ENCODE measurements at places on chromosomes 11 and 22.
A peak's percentile ranks its signal among the peaks of the same experiment; 100 is the strongest.

DNA sequence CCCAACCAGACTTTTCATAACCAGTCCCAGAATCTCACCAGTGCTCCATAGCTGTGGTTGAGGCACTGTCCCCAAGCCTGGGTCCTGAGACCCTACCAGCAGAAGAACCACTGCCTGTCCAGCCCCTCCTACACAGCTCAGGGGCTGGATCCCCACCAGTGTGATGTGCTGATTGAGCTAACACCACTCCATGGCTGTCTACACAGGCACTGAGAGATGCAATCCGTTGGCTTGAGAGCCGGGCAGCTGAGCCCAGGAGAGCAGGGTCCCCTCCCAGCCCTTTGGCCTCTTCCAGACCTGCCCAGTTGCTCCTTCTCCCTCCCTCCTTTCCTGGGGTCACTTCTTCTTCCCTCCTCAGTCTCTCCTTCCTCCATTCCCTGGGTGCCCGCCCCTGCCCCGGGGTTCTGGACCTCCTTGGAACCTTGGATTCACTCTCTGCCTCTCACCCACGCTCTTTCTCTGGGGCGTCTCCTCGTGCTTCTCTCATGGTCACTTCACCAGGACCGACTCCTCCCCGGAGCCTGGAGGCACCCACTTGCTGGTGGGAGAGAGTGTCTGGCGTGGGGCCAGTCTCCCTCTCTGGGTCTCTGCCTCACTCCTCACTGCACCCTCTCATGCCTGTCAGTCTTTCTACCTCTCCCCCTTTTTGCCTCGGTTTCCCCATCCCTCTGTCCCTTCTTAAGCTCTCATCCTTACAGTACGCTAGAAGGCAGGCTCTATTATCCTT lies 706 bp upstream of the SCYL1 start:
- no peak for DNase-seq

DNA sequence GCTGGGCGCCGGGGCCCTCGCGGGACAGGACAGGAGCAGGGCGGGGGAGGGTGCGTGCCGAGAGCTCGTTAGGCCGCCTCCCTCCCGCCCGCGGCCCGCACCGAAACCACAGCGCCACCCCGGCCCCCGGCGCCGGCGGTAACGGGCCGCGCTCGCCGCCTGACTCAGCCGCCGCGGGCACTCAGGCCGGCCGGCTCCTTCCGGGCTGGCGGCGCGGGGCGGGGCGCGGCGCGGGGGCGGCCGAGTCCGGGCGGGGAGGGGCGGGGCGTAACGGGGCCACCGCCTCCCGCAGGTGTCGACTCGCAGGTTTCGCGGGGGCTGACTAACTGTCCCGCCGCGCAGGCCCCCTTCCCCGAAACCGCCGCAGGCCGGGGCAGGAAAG lies at the start of gene AP5B1:
Gene AP5B1 (minus strand): TSS at position 207 of the 382 bp plus-strand sequence. CDS start 385 bp downstream, outside the sequence.
- DNase-seq: peak; percentile 63

DNA sequence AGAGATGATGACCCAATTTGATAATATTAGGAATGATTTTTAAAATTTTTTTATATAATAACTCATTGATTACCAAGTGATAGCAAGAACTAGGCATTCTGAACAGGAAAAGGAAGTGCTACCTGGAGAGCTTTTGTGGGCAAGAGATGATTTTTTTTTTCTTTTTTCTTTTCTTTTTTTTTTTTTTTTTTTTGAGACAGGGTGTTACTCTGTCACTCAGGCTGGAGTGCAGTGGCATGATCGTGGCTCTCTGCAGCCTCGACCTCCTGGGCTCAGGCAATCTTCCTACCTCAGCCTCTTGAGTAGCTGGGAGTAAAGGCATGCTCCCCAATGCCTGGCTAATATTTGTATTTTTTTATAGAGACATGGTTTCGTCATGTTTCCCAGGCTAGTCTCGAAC lies 40.4 kb downstream of the TNRC6B start:
- DNase-seq: no peak

GRCh38 chr22:49534386-49534785 lies 293.3 kb downstream of the BRD1 start:
- DNase-seq: no peak

GRCh38 chr11:289712-290620 lies 1.0 kb downstream of the PGGHG start:
- DNase-seq: no peak

DNA sequence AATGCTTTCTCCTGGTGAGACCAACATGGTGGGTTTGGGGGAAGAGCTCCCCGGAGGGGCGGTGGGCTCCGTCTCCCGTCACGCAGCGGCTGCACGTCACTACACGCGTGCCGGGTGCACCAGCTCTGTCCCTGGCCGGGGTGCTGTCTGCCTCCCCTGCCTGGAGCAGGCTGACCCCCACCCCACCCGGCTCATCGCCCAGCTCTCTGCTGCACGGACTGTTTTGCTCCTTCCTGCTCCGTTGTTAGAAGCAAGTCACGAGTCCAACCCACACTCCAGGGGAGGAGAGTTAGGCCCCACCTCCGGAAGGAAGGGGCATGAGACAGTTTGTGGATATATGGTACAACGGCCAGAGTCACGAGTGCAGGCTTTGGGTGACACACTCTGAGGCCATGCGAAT lies 364.9 kb downstream of the BRD1 start:
- no peak for DNase-seq

- DNase-seq: no peak
These were observed 161.0 kb upstream of the NARS2 start for GRCh38 chr11:78735711-78736110.

GRCh38 chr11:2928605-2929530 lies at the start of gene PHLDA2:
Gene PHLDA2, minus strand, starts transcription at chr11:2929420. Its CDS starts 56 bp downstream, at chr11:2929364.
- peak; percentile 27 for DNase-seq

GRCh38 chr11:78868563-78868962 lies 293.9 kb upstream of the NARS2 start:
- no peak for DNase-seq

DNA sequence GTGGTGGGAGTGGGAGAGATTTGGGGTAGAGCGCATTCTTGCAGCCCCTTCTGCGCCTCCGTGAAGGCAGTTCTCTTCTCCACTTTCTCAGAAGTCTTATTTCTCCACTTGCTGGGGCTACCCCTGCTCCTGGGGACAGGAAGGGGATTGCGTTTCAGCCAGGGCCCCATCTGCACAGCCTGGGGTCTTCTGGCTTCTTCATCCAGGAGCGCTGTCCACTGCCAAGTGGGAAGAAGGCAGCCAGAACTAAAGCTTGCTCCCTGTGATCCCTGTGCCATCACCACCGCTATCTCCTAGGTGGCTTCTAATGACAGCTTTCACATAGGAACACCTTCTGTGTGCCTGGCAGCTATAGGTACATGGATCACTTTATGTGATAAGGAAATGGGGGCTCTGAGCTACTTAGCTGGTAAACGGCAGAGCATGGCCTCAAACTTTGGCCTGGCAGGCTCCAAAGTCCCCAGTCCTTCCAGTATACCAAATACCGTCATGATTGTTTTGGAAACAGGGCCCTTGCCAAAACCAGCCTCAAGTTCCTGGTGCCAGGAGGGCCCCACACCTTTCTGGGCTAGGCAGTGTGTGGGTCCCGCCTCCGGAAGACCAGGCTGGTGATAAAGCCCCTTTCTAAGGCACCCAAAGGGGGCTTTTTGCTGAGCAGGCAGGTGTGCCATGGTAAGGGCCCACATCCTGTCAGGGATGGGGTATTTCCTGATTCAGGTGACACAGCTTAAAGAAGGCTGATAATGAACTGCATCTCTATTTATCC lies 60.4 kb upstream of the PAX6 start:
- DNase-seq: no peak

DNA sequence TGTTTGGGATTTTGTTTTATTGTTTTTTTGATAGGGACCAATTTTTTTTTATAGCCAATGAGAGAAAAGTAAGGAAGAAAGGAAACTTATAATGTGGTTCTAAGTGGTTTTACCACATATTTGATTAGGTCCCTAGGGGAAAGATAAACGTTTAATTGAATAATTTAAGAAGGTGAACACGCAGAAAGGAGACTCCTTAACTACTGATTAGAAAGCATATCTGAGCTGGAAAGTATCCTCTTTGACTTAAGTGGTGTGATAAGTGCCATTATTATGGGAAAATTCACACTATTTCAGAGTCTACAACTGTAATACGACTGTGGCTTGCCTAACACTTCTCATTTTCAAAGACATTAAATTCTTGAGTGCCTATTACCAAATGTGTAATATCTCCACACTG lies 106.5 kb upstream of the GRAMD1B start:
- DNase-seq: no peak

- DNase-seq: no peak
These were observed 5.9 kb upstream of the HMOX1 start for GRCh38 chr22:35375031-35375430.

GRCh38 chr11:10490398-10491241 lies 35.6 kb downstream of the AMPD3 start:
- DNase-seq: no peak
